ENCODE measurements at places on chromosomes 4 and X.

DNA sequence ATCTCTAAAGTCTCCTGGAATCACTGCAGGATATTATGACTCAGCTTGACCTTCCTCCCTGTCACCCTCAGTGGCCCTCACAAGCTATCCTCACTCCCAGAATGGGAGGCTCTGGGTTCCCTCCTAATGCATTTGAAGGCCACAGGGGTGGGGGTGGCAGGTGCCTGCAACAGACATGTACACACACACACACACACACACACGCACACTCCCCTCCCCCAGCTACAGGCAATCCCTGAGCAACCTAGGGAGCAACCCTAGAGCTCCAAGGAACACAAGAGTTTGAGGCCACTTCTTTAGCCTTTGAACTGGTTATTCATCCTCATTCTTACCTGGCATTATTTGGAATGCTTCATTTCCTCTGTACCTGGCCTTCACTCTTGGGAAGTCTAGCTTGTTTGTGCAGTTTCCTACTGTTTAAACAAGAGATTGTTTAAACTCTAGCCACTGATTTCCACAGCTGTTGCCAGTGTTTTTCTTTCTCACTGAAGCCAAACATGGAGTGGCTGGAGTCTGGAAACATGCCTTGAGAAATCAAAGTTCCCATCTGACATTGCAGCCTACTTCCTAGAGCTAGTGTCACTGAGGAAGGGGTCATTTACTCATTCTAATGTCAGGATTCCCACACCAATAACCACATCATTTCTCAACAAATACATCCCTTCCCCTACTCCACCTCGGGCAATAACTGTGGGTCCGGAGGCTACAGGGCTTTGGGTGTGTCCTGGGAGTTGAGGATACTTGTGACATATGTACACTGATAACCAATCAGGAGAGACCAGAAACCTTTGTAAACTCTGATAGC lies 37.7 kb downstream of the MAOA start:
- DNase-seq = no peak

DNA sequence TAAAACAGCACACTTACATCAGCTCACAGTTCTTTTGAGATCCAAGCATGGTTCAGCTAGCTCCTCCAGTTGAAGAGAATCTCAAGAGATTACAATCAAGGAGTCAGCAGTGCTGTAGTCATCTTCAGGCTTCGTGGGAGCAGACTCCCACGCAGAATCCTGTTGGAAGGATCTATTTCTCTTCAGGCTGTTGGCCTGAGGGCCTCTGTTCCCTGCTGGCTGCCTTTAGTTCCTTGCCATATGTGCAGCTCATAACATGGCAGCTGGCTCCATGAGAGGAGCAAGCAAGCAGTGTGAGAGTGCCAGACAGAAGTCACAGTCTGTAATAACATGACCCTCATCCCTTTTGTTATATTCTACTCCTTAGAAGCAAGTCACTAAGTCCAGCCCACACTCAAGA lies 168.6 kb downstream of the COX18 start:
- no peak for DNase-seq

- DNase-seq = no peak
These were observed 247.8 kb upstream of the POU3F4 start for GRCh38 chrX:83260288-83260687.

DNA sequence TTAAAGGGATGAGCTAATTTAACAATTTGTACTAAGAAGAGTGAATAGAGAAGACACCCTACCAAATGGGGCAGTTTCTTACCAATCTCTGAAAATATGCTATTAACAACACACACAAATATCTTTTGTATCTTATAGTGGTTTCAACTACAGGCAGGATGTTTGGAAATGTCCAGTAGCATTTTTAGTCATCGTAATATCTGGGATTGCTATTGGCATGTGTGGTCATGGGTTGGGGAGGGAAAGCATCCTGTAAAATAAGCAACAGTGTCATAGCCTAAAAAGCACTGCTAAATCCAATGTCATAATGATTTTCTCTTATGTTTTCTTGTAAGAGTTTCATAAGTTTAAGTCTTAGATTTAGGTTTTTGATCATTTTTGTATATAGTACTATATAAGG lies 29.3 kb upstream of the ABCG2 start:
- DNase-seq = no peak

- DNase-seq = no peak
These were observed 6.6 kb downstream of the SCML1 start for GRCh38 chrX:17743913-17744312.

DNA sequence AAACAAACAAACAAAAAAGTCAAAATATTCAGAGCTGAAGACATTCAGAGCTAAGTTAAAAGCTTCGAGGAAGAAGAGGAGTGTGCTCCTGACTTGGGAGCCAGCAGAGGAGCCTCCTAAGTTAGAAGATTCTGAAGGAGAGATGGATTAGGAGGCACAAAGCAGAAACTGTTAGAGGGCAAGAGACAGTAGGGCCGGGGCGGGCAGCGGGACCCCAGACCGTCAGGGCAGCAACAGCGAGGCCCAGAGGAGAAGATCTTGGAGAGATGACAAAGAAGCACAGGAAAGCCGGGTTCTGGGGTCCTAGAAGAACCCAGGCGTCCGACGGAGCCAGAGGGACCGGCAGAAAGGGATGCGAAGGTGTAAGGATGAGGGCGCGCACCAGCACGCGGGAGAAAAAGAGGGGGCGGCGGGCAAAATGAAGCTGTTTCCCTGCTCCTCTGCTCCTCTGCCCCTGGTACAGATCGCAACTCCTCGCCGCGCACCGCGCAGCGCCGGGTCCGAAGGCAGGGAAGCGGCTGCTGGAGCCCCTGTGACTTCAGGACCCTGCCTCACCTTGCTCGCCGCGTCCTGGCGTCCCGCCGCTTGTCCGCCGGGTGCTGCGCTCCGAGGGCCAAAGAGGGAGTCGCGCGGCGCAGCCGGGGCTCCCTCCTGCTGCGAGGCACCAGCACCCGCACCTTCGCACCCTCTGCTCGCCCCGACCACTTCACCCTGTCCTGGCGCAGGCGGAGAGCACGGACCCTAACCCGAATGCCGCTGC lies 477 bp downstream of the KLHL13 start:
- no peak for DNase-seq

DNA sequence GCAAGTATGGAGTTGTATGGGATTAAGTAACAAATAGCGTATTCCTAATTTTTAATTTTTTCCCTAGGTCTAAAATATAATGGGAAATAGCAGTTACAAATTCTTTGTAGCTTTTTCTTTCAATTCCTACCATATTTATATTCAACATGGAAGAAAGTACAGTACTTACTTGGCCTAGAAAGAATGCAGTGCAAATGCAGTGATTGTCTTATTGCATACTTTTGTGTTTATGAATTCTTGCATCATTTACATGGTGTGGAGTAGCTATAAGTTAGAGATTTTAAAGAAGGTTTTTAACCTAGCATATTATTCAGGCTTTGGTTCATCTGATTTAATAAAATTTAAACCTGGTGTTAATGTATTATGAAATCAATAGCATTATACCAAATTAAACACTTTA lies 263.3 kb downstream of the BMPR1B start:
- no peak for DNase-seq

DNA sequence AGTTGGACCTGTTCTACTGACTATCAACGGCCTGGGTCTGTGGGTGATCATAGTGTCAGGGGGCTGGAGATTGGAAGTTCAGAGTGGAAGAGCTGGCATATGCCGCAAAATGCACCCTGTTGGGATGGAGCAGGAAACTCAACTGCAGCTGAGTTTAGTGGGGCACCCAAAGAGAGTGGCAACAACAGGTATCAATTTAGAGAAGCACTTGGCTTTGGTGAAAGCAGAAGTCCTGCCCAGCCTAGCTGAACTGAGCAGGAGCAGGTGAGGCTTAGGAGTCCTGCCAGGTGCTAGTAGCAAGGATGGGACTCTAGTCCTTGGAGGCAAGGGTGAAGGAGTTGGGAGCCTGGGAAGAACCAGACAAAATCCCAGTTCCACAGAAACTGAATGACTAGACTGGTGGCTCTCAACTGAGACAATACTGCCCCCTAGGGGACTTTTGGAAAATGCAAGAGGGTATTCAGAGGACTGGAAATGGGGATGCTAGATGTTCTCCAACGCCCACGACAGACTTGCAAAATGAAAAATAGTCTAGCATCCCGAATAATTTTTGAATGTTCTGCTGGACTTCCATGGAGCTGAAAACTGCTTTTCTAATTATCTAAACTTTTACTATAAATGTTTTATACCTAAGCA lies 49.4 kb downstream of the RTL9 start:
- peak; percentile 22 for DNase-seq

DNA sequence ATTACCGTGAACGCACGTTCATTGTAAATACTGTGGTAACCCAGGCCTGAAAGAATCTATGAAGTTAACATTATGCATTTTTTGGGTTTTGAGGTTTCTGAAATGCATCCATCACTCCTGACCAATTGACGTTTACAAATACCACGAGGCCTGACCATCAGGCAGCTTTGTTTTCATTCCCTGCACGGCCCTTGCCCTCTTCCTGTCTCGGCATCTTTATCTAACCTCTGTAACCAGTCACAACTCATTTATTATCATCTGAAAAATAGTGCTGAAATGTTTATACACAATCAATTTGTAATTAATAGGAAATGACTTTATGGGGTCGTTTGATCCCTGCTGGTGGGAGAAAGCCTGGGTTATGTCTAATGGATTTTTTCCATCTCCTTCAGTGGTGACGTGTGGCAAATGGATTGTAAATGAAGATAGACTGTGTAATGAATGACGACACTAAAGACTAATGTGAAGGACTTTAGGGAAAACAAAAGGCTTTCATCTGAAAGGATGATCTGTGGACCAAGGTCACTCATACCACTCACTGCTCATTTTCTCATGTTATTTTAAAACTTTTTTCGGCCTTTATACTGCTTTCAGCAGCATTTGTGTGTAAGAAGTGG lies 102.7 kb upstream of the SORBS2 start:
- DNase-seq = no peak

GRCh38 chr4:102610007-102610406 lies 108.8 kb downstream of the NFKB1 start:
- DNase-seq = no peak

DNA sequence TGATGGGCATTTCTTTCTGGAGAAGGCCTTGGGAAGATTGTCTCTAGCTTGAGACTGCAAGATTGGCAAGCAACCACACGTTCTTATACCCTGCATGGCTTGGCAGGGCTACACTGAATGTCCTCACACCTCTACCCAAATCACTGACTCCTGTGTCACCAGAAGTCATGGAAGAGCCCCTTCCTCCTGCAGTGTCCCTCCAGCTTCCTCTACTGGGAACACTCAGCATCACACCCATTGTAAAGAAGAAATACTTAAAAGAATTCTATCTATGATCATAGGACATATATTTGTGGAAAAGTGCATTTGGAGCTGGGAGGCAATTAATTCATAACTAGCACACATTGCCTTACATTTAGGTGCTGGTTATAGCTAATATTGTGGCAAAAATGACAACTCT lies 113.1 kb downstream of the CCSER1 start:
- DNase-seq = no peak

All from stimulated activated CD8-positive, alpha-beta memory T cell treated with anti-CD3 and anti-CD28 coated beads, Interleukin-15, amount 100 ng/mL, for 1 hour (primary cell).